ENCODE measurements at places on chromosomes 5 and 9.

- no peak for DNase-seq
Measured at GRCh38 chr9:23287390-23287789, 538.6 kb downstream of the ELAVL2 start.

- DNase-seq, result no peak
Measured at GRCh38 chr5:172186114-172186695, 1.8 kb downstream of the STK10 start.

DNA sequence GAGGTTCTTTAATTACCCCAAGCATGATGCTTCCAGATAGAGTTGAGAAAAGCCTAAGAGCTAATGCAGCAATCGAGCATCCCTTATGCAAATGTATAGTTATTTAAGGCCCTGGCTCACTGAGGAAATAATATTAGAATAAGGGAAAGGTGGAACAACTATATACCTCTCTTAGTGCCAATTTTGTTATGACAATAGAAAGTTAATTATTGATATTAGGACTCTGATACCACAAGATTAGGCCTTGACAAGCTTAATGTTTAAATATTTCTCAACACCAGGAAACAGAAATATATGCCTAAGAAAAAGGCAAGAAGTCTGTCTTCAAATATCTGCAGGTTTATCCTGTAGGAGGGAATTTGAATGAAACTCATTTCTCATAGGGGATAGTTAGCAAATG, 371.0 kb downstream of the PRELID2 start:
- no peak for DNase-seq

- DNase-seq, result no peak
Measured at GRCh38 chr5:176875783-176876505, 23.2 kb downstream of the HK3 start.

DNA sequence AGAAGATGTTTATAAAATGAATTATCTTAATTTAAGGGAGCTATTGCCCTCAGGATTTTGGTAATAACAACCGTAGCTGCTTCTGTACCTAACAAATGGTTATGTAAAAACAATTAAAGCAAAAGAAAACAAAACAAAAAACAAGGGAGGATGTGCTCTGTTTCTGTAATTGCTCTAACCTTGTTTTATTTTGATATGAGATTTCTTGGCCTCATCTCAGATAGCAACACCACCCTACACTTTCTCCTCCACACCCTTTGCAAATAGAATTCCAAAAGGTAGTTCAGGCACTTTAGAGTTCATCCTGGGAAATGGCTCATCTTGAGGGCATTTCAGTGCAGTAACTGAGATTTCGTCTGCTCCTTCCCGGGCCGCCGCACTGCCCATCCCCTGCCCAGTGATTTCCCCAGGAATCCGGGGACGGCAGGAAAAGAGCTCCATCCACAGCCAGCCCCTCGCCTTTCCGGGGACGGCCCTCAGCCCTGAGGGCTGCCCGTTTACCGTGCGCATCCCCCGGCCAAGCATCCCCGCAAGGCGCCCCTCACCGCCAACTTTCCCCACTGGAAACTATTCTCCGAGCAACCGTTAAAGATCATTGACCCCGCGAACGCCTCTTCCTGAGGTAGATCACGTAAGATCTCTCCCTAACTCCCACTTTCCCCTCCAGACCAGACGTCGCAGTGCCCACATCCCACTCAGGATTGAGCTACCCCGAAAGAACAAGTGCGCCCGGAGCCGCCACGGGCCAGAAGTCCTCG, 1.2 kb downstream of the FNBP1 start:
- peak; percentile 47 for DNase-seq

GRCh38 chr5:40386289-40386688, 293.4 kb upstream of the PTGER4 start:
- DNase-seq, result peak; percentile 64

- DNase-seq, result no peak
Measured at GRCh38 chr9:92735636-92736562, 28.7 kb downstream of the BICD2 start.

DNA sequence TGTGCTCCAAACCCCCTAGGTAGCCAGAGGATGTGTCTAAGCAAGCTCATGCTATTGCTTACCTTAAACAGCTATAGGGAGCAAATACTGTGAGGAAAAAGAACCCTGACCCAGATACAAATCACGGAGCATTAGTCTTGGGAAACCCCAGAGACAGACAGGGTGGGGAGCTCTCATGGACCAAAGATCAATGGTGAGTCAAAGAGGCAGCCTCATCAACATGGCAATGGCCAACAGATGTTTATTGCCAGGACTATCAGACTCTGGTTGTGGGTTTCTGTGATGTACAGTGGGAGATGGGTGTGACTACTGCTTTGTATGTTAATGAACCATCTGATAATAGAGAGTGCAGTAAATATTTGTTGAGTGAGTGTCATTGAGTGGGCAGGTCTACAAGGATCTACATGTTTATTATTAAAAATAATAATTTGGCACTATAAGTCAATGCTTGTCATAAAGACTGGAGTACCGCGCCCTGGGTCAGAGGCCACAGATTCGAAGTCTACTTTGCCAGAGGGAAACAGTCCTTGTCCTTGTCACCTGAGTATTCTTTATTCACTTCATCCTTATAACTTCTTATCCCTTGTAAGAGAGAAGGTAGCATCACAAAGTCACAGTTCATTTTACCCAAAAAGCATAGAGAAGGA, 56.5 kb upstream of the RAI14 start:
- no peak for DNase-seq

DNA sequence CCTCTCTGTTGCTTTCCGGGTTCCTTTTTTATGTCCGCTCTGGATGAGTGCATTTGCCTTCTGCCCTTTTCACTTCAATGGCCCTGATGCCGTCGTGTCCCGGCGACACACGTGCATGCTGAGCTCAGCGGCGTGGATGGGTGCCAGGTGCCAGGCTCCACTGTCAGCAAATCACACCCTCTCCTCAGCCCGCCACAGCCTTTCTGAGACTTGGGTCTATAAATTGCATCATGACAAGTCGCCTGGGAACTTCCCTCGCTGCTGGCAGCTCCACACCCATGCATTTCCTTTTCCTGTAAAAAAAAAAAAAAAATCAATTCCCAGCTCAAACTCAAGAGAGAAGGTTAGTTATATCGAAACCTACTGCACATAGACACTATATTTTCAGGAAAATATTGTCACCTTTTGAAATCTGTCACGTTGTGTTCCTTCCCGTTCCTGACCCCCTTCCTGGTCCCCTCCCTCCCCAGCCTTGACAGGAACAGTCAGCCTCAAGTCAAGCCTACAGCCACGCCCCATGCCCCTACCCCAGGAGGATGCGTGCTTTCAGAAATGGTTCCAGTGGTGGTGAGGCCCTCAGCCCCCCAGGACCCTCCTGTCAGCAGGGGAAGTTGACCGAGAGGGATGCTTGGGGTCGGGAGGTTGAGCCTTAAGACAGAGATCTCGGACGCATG, 110.3 kb upstream of the PTCH1 start:
- no peak for DNase-seq

- DNase-seq, result peak; percentile 94
Measured at GRCh38 chr9:136625101-136626065, 37.3 kb upstream of the EGFL7 start.

- no peak for DNase-seq
Measured at GRCh38 chr9:38288502-38288901, 104.0 kb upstream of the ALDH1B1 start.

- no peak for DNase-seq
Measured at GRCh38 chr5:44747396-44747795, 61.4 kb upstream of the MRPS30 start.

DNA sequence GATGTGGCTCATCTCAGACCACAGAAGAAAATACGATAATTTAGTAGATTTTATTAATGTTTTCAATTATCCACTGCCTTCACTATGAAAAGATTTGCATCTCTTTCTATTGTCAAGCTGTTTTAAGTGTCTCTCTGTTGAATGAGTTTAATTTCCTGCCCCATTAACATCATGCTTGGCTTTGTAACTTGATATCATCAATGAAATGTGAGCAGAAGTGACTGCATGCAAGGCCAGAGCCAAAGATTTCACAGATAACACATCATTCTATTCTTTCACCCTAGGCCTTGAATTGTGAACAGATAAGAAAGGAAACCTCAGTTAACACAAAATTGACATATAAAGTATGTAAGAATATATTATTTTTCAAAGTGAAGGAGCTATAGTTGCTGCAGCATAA, 986.4 kb upstream of the CDH18 start:
- DNase-seq, result no peak

DNA sequence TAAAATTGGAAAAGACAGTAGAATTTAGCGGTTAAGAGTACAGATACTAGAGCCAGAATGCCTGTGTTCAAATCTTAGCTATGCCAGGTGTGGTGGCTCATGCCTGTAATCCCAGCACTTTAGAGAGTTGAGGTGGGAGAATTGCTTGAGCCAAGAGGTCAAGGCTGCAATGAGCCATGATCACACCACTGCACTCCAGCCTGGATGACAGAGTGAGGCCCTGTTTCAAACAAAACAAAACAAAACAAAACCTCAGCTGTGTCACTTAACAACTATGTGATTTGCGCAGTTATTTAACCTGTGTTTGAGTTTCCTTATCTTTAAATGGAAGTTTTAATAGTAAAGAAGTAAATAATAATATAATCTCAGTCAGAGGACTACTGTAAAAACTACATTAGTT, 68.3 kb downstream of the TBCA start:
- DNase-seq, result peak; percentile 17

DNA sequence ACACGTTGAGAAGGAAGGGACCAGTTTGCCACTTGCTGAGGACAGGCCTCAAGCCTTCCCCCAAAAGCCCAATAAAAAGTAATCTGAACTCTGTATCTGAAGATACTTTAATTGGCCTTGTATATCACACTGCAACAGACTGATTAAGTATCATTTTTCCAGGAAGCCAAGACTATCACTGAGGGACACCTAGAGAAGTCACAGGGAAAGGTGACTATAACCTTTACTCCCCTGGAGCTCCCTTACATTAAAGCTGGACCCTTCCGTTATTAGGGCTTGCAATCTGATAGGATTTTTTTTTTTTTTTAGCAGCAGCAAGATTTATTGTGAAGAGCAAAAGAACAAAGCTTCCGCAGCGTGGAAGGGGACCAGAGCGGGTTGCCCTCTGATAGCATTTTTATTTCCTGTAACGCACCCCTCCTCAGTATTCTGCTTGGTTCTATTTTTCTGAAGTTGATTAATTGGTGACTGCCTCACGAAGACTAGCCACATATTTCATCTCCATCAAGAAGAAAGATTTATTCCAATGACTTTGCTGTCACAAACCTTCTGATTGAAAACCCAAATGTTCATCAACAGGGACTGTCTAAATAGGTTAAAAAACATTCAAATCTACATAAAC, 2.7 kb downstream of the CDC14B start:
- no peak for DNase-seq

DNA sequence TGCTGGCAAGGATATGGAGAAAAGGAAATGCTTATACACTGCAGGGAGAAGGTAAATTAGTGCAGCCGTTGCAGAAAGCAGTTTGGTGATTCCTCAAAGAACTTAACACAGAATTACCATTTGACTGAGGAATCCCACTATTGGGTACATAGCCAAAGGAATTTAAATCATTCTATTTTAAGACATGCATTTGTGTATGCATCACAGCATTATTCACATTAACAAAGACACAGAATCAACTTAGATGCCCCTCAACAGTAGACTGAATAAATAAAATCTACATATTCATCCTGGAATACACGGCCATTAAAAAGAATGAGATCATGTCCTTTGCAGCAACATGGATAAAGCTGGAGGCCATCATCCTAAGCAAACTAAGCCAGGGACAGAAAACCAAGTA, 510.1 kb upstream of the CDH9 start:
- DNase-seq, result no peak

- DNase-seq, result no peak
Measured at GRCh38 chr5:58505971-58506640, 14.9 kb downstream of the GAPT start.

DNA sequence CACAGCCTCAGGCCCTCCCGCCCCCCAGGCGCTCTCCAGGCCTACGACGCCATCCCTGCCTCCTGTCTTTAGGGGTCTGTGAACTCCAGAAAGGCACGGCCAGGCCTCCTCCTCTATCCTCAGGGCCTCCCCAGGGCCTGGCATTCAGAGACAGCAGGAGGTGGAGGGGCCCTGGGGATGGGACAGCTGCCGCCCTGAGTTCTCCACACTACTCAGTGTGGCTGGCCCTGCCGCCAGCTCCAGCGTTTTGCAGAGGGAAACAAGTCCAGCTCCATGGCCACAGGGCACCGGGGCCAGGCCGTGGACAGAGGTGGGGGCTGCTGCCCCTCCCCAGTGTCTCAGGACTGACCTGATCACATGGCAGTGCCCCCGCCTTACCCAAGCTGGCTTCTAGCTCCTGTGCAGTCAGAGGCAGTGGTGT, 16.4 kb downstream of the SH3GLB2 start:
- no peak for DNase-seq

DNA sequence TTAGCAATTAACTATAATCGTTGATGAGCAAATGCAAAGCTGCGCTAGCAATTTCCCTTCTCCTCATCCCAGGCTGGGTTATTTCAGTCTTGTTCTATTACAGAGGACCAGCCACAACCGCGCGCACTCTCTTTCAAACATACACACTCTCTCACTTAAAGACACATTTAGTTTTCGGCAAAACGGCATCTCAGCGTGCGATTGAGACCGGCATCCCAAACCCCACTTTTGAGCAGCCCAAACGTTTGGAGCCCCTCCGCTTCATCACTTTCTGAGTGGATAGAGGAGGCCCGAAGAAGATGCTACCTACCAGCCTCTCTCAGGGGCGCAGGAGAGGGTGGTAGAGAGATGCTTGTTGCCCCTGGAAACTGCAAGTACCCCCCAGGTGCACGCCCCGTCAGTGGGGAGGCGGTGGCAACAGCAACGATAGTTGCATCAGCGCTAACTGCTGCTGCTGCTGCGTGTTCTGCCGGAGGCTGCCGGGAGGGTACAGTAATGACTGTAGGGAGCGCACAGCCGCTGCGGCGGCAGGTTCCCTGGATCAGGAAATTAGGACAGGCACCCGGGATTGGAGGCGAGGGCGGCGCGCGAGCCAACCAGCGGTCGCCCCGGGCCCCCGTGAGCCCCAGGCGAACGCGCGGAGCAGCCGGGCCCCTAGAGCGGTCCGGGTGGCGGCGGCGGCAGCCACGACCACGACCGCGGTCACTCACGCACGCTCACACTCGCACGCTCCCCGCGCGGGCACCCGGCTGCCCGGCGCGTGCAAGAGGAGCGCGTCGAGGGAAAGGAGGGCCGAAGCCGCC, 467 bp upstream of the VLDLR start:
- peak; percentile 79 for DNase-seq

GRCh38 chr5:135149956-135150723, 116.1 kb upstream of the PITX1 start:
- DNase-seq, result no peak
